Left cardiac atrium (tissue), 4 donors: ENCODE measurements at places on chromosomes 6 and 20. TPM values are rescaled to one million over a fixed set of nuclear protein-coding genes. Genes with fewer than 3 reads are reported as not detected.

GRCh38 chr6:11381801-11382513 lies 149.5 kb upstream of the NEDD9 start:
- no peak for DNase-seq

DNA sequence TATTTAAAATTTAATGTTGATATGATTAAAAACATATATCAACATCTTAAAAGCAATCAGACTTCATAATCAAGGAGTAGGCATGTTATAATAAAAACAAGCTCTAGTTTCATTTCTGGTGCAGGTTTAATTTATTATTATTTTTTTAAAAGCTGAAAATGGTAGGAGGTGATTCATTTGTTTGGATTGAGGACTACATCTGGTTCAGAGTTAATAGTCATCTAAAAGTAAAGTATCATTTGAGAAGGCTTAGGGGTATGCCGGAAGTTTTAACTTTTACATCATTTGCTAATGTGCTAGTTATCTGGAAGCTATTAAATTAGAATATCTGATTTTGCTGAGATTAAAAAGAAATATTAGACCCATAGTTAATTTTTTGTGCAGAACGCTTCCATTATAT lies 169.5 kb upstream of the LAMA2 start:
- no peak for DNase-seq

Gene CUL9
- 14.6 TPM for total RNA-seq

Gene MAS1
- not detected for total RNA-seq

Gene SLC13A3
- total RNA-seq: 2.5 TPM

Gene NOX3
- total RNA-seq: not detected
